GM20000 (cell line): ENCODE measurements at places on chromosomes 6 and 20.

DNA sequence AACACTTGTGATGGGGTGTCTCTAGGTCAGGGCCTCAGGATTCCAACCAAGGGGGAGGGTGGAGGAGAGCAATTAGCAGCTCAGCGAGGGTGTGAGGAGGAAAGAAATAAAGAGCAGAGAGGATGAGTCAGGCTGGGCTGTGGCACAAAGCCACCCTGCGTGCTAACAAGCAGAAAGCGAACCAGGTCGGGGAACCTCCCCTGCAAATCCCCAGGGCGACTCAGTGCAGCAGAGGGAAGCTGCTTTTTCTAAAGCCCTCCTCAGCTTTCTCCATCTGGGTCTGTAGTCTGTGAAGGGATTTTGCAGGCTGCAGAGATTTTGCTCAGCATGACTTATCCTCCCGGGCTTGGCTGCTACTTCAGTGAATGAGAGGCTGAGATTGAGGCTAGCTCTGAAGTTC is 6.6 kb upstream of the SPO11 start:
- no peak for DNase-seq

GRCh38 chr6:93584300-93584699 is 164.9 kb upstream of the EPHA7 start:
- DNase-seq: no peak

- DNase-seq: peak; percentile 78
Observed at GRCh38 chr6:143940011-143940597, 68.0 kb downstream of the PLAGL1 start.

DNA sequence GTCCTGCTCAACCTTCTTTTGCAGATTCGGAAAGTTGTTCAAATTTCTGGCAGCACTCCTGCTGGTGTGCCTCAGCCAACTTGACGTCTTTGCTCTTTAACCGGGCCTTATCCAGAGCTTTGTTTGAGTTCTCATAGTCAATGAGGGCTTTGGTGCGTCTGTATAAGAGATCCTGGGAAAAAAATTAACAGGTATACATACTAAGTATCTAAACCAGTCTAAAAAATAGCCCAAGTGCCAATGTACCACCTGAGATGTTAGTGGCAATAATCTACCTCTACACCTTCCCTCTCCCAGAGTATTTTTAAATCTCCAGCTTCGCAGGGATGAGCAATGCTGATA is 21.1 kb downstream of the SNX5 start:
- DNase-seq: no peak

GRCh38 chr6:134826889-134827737 is 122.8 kb downstream of the ALDH8A1 start:
- no peak for DNase-seq

- no peak for DNase-seq
Observed at GRCh38 chr20:50475681-50476292, 34.4 kb upstream of the PTPN1 start.

GRCh38 chr6:32184084-32184640 is at the start of gene AGER:
TSS of gene AGER (minus strand) at chr6:32184253. CDS start at chr6:32184222, 31 bp downstream.
- DNase-seq: no peak

GRCh38 chr6:44298055-44298803 is 14.9 kb downstream of the AARS2 start:
- no peak for DNase-seq

DNA sequence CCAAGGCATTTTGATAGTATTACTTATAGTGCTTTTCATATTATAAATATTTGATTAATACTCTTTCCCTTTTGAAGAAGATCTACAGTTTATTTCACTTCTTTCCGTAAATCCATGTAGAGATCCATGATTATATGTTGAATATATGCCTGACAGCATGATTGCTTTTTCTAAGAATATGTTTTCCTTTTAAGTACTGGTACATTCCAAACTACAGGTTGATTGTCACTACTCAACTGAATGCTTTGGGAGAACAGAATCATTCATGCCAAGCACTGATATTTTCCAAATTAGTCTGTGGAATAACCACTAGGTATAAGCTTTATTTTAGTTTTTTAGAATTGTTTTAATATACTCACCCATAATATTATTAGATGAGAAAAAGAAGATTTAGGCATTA is 330.2 kb downstream of the BCKDHB start:
- no peak for DNase-seq

- peak; percentile 31 for DNase-seq
Observed at GRCh38 chr6:159761129-159761872, 544 bp upstream of the ACAT2 start.

DNA sequence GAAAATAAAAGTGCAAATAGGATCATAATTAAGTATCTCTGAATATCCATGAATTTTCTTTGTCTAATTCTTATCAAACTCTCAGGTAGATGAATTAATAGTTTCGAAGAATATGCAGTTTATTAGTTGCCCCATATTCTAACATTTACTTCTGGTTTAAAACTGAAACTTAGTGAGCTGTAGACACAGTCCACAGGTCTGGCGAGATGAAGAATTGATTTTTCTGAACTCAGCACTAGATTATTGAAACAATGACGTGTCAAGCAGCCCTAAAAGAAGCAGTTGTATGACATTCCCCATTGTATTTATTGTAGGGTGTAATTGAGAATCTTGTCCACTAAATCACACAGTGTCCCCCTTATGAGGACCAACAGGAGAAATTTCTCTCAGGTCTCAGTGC is 407.1 kb downstream of the GRIK2 start:
- DNase-seq: no peak

GRCh38 chr6:155530219-155530834 is 74.7 kb upstream of the NOX3 start:
- DNase-seq: peak; percentile 19

DNA sequence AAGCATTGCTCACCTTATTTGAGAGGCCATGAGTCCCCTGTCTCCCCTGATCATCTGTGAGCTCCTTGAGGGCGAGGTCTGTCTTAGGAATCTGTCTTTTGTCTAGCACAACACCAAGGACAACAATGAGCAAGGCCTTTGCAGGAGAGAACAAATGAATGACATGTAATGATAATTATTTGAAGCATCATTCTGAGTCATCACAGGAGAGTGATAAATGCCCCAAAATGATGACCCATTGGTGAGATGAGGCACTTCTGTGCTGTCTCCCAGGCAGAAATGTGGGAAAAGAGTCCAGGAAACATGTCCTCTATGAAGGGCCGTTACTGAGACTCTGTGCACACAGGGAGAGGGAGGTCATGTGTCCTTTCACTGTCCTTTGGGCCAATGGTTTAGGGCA is 105.2 kb upstream of the LRFN2 start:
- no peak for DNase-seq

- DNase-seq: no peak
Observed at GRCh38 chr20:61520076-61520892, 268.2 kb downstream of the CDH4 start.

GRCh38 chr20:10110151-10110550 is 75.4 kb downstream of the ANKEF1 start:
- DNase-seq: no peak

- DNase-seq: peak; percentile 84
Observed at GRCh38 chr6:32952817-32953739, at the start of gene HLA-DMA. TSS of gene HLA-DMA (minus strand) at chr6:32953097. CDS start at chr6:32953036, 61 bp downstream.

DNA sequence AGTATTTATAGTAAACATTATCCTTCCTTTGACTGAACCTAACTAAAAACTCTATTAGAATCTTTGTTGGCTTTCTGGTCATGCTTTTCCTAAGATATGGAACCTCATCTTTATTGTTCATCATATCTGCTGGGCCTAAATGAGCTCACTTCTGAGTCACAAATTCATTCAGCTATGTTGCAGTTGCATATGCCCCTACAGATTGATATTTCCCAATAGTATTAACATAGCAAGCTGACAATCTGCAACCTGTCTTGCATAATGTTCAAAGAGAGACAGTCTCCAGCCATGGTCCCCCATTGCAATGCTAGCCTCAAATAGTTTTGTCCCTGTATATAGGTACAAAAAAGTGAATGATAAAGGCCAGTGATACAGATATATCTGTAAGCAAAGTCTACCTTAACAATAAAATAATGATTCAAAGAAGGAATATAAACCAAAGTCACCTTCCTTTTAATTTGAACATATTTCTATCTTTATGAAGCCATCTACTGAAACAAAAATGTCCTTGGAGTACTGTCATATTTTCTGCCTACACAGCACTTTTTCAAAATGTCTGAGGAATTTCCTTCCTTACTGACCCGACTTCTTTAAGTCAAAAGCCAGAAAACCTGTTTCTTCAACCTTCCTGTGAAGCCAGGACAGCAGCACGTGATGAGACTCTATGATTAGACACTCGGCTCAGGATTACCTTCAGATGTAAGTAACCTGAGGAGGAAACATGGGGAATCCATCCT is 140.7 kb downstream of the UBE3D start:
- DNase-seq: no peak

DNA sequence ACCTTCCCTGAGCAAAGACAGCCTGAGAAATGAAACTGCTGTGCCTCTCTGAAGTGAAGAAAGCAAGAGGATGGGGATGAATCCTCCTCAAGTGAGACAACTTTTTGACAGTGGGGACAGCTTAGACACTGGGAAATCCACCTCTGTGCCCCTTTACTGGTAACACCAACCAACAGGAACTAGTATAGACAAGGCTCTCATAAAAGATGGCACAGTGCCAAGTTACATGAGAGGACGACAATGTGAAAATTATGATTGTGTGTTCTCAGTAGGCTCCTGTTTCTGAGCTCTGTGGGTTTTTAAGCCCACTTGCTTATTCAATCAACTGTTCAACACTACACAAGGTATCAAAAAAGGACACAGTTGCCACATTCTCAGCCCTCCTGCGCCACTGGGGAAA is 41.6 kb upstream of the LYRM2 start:
- no peak for DNase-seq

DNA sequence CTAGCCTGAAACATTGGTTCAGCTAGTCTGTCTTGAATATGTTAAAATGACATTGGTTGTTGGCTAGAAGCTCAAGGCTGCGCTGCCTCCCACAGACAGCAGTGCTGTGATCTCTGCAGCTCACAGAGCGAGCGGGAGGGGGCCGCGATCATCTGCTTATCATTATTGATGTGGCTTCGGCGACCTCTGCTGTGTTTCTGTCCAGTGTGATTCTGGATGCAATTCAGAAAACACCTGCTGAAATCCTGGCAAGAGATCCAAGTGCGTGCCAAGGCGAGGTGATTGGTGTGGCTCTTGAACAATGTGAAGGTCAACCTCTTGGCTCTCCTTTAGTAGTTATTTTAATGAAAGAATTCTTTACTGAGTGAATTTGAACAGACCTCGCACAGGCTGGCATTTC is 142.3 kb upstream of the SASH1 start:
- DNase-seq: no peak
